ENCODE measurements at places on chromosomes 5 and 9. TPM values are rescaled to one million over a fixed set of nuclear protein-coding genes. Genes with fewer than 3 reads are reported as not detected.

Gene POLR3G
- 15.1 TPM for total RNA-seq

Gene NFX1
- 31.7 TPM for total RNA-seq

Gene EQTN
- total RNA-seq, result not detected

Gene NSMF
- total RNA-seq, result 31.6 TPM

Gene PRSS3
- total RNA-seq, result 8.7 TPM

Gene SPINK13
- total RNA-seq, result 0.38 TPM

Gene INSL6
- total RNA-seq, result not detected

Gene FAXDC2
- total RNA-seq, result 0.33 TPM

Gene PCDHAC2
- total RNA-seq, result 4.0 TPM

Gene COL5A1
- total RNA-seq, result 46.9 TPM

Gene ENTR1
- 67.9 TPM for total RNA-seq

Gene CCNO
- 7.5 TPM for total RNA-seq

Gene PLPPR1
- not detected for total RNA-seq

Gene NACC2
- 38.1 TPM for total RNA-seq

Gene NDST1
- 59.3 TPM for total RNA-seq

Gene ANP32B
- 290 TPM for total RNA-seq

Gene PCDHGC3
- 5.4 TPM for total RNA-seq

Gene IL13
- not detected for total RNA-seq

Gene GNA14
- total RNA-seq, result 0.05 TPM

Gene BTNL3
- not detected for total RNA-seq

Gene ADGRD2
- total RNA-seq, result 0.03 TPM

Gene REXO4
- total RNA-seq, result 33.6 TPM

Gene PCDHGB6
- total RNA-seq, result 0.09 TPM

Gene NKD2
- total RNA-seq, result 25.5 TPM

Gene CDHR2
- total RNA-seq, result 0.06 TPM
